ENCODE measurements at places on chromosomes 6 and 20. TPM values are rescaled to one million over a fixed set of nuclear protein-coding genes. Genes with fewer than 3 reads are reported as not detected.

DNA sequence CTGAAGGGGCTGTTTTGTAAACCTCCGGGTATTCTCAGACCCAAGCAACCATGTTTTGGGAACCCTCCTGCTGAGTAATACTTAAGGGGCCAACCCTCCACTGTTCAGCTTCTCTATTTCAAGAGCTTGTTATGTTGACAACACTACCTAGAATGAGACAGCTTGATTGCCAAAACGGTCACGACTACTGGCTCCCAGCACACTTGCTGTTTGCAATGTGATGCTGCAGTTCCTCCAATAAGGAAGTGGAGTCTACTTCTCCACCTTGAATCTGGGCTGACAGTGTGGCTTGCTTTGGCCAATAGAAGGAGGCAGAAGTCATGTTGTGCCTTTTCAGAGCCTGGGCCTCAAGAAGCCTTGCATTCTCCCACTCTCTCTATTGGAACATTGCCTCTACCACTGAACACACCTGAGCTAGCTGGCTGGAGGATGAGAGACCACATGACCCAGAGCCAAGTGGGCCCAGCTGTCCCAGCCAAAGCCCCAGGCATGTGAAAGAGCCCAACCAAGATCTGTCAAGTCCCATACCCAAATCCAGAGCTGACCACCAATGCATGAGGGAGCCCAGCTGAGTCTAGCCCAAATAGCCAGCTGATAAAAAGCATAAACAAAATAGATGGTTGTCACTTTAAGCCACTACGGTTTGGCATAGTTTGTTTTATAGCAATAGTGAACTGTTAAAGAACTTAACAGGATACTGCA, 108.0 kb downstream of the PRND start:
- no peaks in the 10 kb centered on the region for H3K36me3 ChIP-seq
- H3K27me3 ChIP-seq = peaks cover 22% of the 10 kb centered on the region
- no peak overlapping the region for H3K27ac ChIP-seq
- peaks cover 4% of the 10 kb centered on the region for H3K4me1 ChIP-seq
- no peak overlapping the region for H3K4me3 ChIP-seq
- no peak for DNase-seq

GRCh38 chr6:38861926-38862401, 146.9 kb downstream of the DNAH8 start:
- no peaks in the 10 kb centered on the region for H3K4me1 ChIP-seq
- H3K4me3 ChIP-seq = no peak overlapping the region
- H3K27ac ChIP-seq = no peak overlapping the region
- no peaks in the 10 kb centered on the region for H3K36me3 ChIP-seq

- H3K36me3 ChIP-seq = no peaks in the 10 kb centered on the region
- DNase-seq = no peak
- H3K27me3 ChIP-seq = no peaks in the 10 kb centered on the region
- peaks cover 21% of the 10 kb centered on the region for H3K4me1 ChIP-seq
- no peak overlapping the region for H3K27ac ChIP-seq
Measured at GRCh38 chr6:107128175-107128574, 12.9 kb upstream of the BEND3 start.

DNA sequence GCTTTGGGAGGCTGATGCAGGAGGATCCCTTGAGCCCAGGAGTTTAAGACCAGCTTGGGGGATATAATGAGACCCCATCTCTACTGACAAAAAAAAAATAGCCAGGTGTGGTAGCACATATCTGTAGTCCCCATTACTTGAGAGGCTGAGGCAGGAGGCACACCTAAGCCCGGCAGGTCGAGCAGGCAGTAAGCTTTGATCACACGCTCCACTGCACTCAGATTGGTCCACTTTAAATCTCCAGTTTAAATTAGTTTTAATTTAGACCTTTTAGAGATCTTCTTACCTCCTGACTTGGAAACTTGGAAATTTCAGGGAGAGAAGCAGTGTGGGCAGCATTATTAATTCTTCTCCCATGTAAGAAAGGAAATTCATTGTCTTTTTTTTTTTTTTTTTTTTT, 16.8 kb upstream of the PLCB4 start:
- peaks cover 79% of the 10 kb centered on the region for H3K4me1 ChIP-seq
- peak overlapping the region; percentile 80 for H3K4me3 ChIP-seq
- H3K36me3 ChIP-seq = peaks cover 29% of the 10 kb centered on the region
- DNase-seq = no peak

DNA sequence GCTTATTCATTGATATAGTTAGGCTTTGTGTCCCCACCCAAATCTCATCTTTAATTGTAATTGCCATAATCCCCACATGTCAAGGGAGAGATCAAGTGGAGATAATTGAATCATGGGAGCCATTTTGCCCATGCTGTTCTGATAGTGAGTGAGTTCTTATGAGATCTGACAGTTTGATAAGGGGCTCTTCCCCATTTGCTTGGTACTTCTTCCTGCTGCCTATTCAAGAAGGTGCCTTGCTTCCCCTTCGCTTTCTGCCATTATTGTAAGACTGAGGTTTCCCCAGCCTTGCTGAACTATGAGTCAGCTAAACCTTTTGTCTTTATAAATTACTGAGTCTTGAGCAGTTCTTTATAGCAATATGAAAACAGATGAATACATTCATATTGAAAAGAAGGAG, 45.6 kb downstream of the CENPW start:
- no peaks in the 10 kb centered on the region for H3K36me3 ChIP-seq
- H3K4me1 ChIP-seq = no peaks in the 10 kb centered on the region
- no peak overlapping the region for H3K27ac ChIP-seq
- DNase-seq = no peak
- no peaks in the 10 kb centered on the region for H3K27me3 ChIP-seq

GRCh38 chr20:63645218-63645617, 8.0 kb downstream of the STMN3 start:
- DNase-seq = no peak
- H3K4me3 ChIP-seq = no peak overlapping the region
- no peak overlapping the region for H3K27ac ChIP-seq
- no peaks in the 10 kb centered on the region for H3K4me1 ChIP-seq

- H3K4me1 ChIP-seq = peaks cover 52% of the 10 kb centered on the region
- DNase-seq = no peak
- H3K27ac ChIP-seq = peak overlapping the region; percentile 51
- no peak overlapping the region for H3K4me3 ChIP-seq
- H3K27me3 ChIP-seq = peaks cover 5% of the 10 kb centered on the region
- H3K36me3 ChIP-seq = no peaks in the 10 kb centered on the region
Measured at GRCh38 chr6:53530780-53531386, 14.0 kb downstream of the GCLC start.

GRCh38 chr6:138957484-138957883, 30.6 kb downstream of the REPS1 start:
- H3K36me3 ChIP-seq = peaks cover 4% of the 10 kb centered on the region
- H3K4me3 ChIP-seq = no peak overlapping the region
- no peak overlapping the region for H3K27ac ChIP-seq
- no peaks in the 10 kb centered on the region for H3K27me3 ChIP-seq

DNA sequence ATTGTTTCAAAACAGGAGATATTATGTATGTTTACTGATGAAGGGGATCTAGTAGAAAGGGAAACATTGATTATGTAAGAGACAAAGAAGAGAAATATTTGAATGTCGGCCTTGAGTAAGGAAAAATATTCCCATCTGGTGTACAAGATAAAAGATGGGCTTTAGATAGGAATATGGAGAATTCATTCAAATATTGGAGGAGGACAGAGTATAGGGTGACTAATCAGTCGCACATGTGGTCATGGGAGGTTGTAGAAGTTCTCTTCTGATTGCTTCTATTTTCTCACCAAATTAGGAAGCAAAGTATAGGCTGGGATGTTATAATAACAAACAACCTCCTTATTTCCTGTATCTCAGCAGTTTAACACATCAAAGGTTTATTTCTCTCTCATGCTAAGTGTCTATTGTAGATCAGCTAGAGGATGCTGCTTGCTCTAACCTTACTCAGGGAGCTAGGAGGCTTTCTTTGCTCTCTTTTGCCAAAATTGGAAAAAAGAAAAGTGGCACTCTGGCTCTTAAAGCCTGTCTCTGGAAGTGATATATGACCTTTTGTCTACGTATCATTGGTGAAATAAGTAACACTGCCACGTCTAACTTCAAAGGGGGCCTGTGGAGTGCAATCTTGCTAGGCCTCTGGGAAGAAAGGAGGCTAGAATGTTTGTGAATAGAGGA, 1.2 kb upstream of the HDDC2 start:
- H3K4me1 ChIP-seq = peaks cover 48% of the 10 kb centered on the region
- DNase-seq = no peak
- peaks cover 5% of the 10 kb centered on the region for H3K27me3 ChIP-seq
- 0 out of 2 replicates have a peak overlapping the region, but pooled peaks have one; percentile 94 for H3K4me3 ChIP-seq

DNA sequence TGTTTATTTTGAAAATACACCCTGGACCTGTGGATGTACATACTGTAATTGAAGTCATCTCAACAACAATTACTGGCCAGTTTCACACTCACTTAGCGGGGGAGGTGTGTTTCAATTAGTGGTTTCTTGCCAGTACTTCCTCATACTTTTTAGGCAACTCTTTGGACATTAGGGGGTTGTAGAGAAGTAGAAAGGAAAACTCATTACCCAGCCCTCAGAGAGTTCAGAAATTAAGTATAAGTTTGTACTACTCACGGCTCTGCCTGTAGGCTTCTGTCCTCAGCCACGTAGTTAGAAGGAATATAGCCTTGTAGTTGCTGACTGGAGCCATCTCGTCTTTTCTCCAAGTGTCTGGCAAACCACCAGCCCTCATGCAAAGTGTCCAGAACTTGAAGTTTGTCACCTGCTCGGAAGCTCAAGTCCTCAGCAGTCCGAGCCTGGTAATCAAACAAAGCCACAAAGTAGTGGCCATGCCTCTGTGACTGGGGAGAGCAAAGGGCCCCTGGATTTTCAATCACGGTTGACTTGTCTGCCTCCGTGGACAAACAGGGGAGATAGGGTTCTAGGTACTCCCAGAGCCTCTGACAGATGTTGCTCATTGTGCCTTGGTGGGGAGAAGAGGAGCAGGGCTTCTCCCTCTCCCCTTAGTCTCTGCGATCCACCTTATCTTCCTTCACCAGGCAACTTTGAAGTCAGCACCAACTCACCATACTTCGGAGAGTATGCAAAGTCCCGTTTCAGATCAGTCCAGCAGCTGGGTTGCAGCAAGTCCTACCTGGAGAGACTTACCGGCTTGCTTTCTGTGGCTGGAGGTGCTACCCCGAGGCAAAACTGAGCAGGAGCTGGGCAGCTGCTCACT, 749 bp downstream of the FRK start:
- no peak overlapping the region for H3K27ac ChIP-seq
- H3K36me3 ChIP-seq = no peaks in the 10 kb centered on the region
- H3K27me3 ChIP-seq = peaks cover 2% of the 10 kb centered on the region

GRCh38 chr6:166862287-166862977, 93.9 kb downstream of the RNASET2 start:
- peaks cover 16% of the 10 kb centered on the region for H3K27me3 ChIP-seq
- DNase-seq = no peak
- H3K27ac ChIP-seq = no peak overlapping the region
- H3K4me1 ChIP-seq = no peaks in the 10 kb centered on the region
- peak overlapping the region; percentile 50 for H3K4me3 ChIP-seq

DNA sequence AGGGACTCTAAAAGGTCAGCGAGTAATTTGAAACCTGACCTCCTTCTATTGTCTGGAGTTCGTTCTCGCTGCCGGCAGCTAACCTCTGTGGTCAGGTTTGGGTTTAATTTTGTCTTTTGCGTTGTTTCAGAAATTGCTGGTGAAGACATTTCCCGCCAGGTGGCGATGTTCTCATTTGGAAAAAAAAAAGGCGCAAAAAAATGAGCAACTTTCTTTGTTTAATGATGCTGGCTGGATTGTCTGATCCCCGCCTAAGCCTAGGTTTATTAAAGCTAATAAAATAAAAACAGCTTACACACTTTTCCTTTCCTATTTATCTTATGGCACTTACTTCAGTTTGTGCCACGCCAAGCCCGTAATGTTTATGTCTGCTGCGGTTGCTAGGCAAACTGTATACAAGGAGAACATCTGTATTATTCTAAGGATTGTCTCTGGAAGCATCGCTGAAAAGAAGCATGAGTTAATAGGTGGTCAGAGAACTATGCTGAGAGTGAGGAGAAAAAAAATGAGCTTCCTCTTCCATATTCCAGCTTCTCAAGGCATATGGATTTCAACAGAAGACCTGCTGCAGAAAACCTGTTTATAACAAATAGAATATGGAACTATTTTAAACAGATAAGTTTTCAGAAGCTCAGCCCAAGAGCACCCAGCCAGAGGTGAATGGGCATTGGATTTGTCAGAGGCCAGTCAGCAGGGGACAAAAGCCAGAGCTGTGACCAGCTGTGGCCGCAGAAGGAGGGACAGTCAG, 205.7 kb downstream of the DOK5 start:
- no peaks in the 10 kb centered on the region for H3K36me3 ChIP-seq
- H3K27ac ChIP-seq = no peak overlapping the region
- no peaks in the 10 kb centered on the region for H3K4me1 ChIP-seq
- no peak overlapping the region for H3K4me3 ChIP-seq
- peak; percentile 12 for DNase-seq
- peaks cover 9% of the 10 kb centered on the region for H3K27me3 ChIP-seq

DNA sequence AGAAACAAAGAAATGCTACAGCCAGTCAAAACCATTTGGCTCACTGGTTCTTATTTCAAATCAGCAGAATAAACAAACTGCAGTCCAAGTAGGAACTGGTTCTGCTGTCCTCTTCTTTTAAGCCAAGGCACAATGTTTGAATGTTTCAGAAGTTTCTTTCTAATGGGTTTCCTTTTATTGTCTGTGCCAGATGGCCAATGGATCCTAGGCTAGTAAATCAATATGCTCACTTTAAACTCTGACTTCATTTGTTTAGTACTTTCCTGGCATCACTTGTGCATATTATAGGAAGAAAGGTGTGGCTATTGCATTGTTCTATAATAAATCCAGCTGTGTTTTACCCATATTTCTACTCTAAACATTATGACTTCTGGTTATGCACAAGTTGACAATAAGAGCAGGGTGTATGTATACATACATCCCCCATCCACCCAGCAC, 99.7 kb upstream of the PLCB4 start:
- DNase-seq = no peak
- no peaks in the 10 kb centered on the region for H3K36me3 ChIP-seq
- H3K4me1 ChIP-seq = peaks cover 19% of the 10 kb centered on the region
- H3K4me3 ChIP-seq = no peak overlapping the region
- no peak overlapping the region for H3K27ac ChIP-seq
- H3K27me3 ChIP-seq = 0 out of 2 replicates have a peak, but pooled peaks cover 2% of the 10 kb centered on the region

The NFATC2 gene
- 0.91 TPM for total RNA-seq

The SRSF6 gene
- total RNA-seq = 143 TPM

The NKX2-2 gene
- total RNA-seq = 0.40 TPM

The ECT2L gene
- not detected for total RNA-seq

The CD93 gene
- total RNA-seq = not detected

The NINL gene
- total RNA-seq = 3.3 TPM

The EDN3 gene
- not detected for total RNA-seq

The GLP1R gene
- not detected for total RNA-seq

The MLN gene
- not detected for total RNA-seq
